Kidney epithelial cell (primary cell): ENCODE measurements at places on chromosomes 11 and 22. TPM values are rescaled to one million over a fixed set of nuclear protein-coding genes. Genes with fewer than 3 reads are reported as not detected.
A peak's percentile ranks its signal among the peaks of the same experiment; 100 is the strongest.

DNA sequence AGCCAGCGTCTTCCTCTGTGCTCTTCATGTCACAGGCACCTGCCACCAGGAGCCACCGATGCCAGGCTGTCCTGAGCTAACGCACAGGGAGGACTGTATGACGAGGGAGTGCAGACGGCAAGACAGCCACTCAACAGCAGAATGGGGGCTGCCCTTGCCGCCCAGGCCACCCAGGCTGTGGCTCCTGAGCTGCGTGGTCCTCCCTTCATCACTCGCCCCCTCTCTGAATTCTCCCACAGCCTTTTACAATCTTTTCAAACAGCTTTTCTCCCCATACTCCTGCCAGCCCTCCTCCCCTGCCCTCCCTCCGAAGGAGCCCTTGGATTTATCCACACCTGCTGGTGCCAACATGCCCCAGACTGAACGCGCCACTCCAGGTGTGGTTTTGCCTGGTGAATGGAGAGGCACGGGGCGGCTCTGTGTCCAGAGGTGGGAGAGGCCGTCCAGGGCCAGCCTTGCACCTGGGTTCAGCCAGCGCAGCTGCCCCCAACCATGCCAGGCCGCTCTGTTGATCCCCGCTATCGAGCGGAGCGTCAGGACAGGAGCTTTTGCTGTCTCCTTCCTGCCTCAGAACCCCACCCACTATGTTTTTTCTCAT, 22.0 kb downstream of the OVOL1 start:
- DNase-seq = no peak

The LINC01488 gene
- total RNA-seq = not detected in 2 replicates

GRCh38 chr11:113213549-113213948, 100.8 kb upstream of the TTC12 start:
- DNase-seq = no peak

GRCh38 chr22:16783453-16783852, 41.8 kb downstream of the XKR3 start:
- no peak for DNase-seq

DNA sequence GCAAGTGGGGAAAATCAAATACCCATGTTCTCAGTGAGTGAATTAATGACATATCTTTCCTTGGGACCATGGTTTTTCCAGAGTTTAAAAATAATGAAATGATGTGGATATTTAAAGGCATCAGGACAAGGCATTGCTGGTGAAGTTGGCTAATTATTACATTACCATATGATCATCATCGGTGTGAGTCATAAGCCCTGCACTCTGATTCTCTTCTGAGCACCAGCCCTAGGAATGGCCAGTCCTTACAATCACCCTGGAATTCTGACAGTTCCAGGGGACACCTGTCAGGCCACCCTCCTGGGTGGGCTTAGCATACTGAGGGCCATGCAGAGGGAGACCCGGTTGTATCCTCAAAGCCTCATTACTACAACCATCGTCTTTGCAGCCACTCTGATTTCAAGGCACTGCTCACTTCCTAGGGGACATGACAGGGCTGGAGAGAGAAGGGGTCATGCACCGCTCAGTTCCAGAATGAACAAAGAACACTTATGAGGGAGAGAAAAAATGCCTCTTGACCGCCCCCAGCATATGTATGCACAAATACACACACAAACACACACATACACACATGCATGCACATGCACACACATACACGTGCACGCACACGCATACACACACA, 365.0 kb downstream of the MIAT start:
- DNase-seq = peak; percentile 18

- no peak for DNase-seq
Observed at GRCh38 chr22:37492428-37493344, 6.5 kb upstream of the MFNG start.
